Calu3 (cell line): ENCODE measurements at places on chromosomes 3 and 15. TPM values are rescaled to one million over a fixed set of nuclear protein-coding genes. Genes with fewer than 3 reads are reported as not detected.

Gene CFAP91
- 1.5 and 2.2 TPM in 2 replicates for total RNA-seq

Gene TGM4
- total RNA-seq = 0.14 and 0.39 TPM in 2 replicates

Gene VWA5B2
- total RNA-seq = 0.54 and 0.90 TPM in 2 replicates

Gene GMPS
- total RNA-seq = 171 and 194 TPM in 2 replicates
